ENCODE measurements at places on chromosomes 2 and 18.

DNA sequence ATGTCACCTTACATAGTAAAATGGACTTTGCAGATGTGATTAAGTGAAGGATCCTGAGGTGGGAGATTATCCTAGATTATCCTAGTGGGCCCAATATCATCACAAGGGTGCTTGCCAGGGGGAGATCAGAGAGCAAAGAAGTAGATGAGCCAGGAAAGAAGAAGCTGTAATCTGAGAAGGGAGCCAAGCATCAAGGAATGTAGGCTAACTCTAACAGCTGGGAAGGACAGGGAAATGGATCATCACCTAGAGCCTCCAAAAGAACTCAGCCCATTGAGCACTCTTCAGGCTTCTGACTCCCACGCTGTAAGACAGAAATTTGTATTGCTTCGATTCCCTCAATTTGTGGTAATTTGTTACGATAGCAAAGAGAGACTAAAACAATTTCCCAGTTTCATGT lies 309.9 kb downstream of the LRP1B start:
- no peak for DNase-seq

DNA sequence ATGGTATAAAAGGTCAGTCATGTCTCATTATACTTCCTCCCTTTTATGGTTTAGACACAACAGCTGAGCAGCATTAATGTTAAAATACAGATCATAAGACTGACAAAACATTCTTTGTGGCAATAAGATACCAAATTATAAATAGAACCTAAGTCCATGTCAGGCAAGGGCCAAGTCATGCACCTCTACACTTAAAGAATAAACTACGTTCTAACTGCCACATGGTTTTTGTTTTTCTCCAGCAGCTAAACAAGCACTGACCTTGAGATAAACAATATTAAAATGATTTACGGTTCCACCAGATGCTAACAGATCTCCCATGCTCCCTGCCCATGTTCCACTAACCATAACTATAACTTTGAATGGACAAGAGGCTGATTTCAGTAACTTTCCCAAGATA lies 368.6 kb upstream of the TFPI start:
- DNase-seq: no peak

- DNase-seq: no peak
These were observed 612.4 kb downstream of the NYAP2 start for GRCh38 chr2:226011716-226012450.

DNA sequence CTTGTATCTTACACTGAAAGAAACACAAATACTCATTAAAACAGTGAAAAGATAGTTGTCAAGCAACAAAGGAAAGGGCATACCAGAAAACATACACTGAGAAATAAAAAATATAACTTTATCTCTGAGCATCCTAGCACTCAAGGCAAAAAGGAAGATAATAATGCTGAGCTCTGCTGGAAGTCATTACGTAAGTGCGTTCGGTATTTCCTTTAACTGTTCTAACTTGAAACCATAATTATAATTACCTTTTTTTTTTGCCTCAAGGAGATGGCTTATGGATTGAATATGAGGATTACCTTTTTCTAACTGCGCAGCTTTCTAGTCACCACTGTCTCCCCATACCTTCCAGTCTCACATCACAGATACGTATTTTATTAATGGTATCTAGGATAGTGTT lies 308.1 kb downstream of the GBX2 start:
- DNase-seq: no peak

- no peak for DNase-seq
These were observed 19.0 kb downstream of the PLEKHM3 start for GRCh38 chr2:208006337-208006736.

- no peak for DNase-seq
These were observed 87.4 kb upstream of the GLS start for GRCh38 chr2:190792956-190793888.

GRCh38 chr2:28649481-28650265 lies 102.0 kb upstream of the PPP1CB start:
- DNase-seq: no peak
